ENCODE measurements at places on chromosomes 1 and 21.

- no peak for DNase-seq
Observed at GRCh38 chr1:175095978-175096607, 28.5 kb downstream of the TNN start.

GRCh38 chr1:189141056-189141455 is 1336.6 kb downstream of the BRINP3 start:
- DNase-seq = no peak

DNA sequence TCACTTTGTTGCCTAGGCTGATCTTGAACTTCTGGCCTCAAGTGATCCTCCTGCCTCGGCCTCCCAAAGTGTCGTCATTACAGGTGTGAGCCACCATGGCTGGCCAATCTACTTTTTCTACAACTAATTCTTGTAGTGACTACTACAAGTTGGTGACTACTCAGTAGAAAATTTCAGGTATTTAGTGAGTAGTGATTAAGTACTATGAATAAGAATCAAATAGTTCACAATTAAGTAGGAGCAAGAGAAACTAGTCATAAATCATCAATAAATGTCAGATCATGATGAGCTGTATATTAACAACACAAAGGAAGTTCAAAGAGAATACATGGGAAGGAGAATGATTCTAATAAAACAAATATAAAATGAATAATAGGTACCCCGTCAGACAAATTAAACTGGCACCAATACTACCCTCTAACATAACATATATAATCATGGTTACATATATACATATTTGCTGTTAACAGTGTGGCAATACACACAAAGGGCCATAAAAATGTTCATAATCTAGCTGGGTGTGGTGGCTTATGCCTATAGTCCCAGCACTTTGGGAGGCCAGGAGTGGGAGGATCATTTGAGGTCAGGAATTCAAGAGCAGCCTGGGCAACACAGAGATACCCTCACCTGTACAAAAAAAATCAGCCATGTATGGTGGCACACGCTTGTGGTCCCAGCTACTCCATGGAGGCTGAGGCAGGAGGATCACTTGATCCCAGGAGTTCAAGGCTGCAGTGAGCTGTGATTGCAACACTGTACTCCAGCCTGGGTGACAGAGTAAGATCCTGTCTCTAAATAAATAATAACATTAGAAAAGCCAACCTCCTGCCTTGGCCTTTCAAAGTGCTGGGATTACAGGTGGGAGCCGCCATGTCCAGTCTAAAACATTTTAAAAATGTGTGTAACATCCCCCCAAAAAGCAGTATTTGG is 19.1 kb downstream of the YY1AP1 start:
- no peak for DNase-seq

GRCh38 chr1:244383278-244383884 is 68.3 kb downstream of the ADSS2 start:
- no peak for DNase-seq

DNA sequence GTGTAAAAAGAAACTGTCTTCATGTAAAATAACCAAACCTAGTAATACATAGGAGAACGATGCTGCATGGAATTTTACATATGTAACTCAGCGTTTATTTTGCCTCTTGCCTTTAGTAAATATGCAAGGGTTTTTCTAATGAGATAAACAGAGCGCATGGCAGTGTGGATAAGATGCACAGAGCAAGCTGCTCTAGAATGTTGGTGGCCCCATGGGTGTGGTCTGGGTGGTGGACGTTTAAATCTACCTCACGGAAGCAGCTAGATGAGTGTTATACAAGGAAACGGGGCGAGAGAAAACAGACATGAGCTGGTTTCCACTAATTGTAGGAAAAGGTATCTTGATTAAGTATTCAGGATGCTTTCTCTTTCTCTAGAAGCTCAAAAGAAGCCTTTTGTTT is 205.9 kb downstream of the DSCAM start:
- DNase-seq = no peak

DNA sequence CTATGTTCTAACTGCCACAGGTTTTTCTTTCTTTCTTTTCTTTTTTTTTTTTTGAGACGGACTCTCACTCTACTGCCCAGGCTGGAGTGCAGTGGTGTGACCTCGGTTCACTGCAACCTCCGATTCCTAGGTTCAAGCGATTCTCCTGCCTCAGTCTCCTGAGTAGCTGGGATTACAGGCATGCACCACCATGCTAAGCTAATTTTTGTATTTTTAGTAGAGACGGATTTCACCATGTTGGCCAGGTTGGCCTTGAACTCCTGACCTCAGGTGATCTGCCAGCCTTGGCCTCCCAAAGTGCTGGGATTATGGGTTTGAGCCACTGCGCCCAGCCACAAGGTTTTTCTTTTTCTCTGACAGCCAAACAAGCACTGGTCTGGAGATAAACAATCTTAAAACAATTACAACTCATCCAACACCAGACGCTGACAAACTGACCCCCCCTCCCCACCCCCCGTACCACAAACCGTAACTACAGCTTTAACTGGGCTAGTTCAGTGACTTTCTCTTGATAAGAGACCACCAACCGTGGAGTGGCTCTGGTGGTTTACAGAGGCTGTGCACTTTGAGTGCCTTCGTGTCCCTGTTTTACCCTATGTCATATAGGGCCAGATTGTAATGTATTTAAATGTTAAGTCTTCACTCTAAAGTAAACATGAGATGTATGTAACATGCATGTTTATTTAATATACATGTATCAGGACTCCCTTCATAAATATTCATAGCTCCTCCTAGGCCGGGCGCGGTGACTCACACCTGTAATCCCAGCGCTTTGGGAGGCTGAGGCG is 19.5 kb upstream of the PUM1 start:
- no peak for DNase-seq

- no peak for DNase-seq
Observed at GRCh38 chr1:157289424-157290105, 151.4 kb upstream of the ETV3 start.

DNA sequence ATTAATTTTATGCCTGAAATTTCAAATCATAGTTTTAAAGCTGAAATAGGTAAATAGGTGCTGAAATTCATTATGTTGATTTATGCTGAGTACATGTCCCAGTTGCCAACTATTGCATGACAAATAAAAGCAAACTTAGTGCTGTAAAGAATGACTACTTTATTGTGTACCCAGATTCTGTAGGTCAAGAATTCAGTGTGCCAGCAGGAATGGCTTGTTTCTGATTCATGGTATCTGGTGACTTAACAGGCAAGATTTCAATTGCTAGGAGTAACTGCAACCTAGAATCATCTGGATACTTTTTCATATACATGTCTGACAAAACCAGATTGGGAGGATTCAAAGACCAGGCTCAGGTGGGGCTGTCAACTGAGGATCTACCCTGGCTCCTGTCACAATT is 678.4 kb upstream of the ADAMTS5 start:
- no peak for DNase-seq

- DNase-seq = no peak
Observed at GRCh38 chr1:173020138-173020750, 30.5 kb downstream of the TNFSF18 start.

DNA sequence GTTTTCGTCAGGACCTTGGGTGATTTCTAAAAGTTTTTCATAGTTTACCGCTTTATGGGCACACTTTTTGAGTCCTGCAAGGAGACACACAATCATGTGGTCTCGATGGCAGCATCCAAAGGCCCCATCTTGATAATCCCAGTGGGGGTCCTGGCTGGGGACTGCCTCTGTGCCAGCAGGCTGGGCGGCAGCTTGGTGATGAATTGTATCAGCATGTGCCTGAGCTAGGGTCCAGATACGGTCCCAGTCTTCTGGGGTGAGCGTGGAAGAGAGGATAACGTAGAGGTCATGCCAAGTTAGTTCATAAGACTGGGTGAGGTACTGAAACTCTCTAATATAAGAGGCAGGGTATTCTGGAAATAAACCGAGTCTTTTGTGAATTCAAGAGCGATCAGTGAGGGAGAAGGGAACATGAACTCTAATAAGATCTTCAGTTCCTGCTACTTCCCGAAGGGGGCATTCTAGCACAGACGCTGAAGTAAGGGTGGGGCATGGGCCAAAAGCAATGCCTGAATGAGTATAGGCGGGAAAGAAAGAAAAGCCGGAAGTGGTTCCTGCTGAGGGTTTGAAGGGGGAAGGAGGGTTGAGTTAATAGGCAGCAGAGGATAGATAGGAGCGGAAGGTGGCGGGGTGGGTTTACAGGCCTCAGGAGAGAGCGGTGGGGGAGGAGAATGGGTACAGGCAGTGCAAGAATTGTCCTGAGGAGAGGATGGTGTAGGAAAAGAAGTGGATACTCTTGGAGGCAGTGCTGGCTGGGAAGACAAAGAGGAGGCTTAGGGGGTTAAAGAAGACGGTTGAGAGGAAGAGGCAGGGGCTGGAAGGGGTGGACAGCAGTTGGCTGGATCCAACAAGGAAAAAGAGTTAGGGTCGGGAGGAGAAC is 1.6 kb downstream of the ERVH48-1 start:
- DNase-seq = peak; percentile 95

DNA sequence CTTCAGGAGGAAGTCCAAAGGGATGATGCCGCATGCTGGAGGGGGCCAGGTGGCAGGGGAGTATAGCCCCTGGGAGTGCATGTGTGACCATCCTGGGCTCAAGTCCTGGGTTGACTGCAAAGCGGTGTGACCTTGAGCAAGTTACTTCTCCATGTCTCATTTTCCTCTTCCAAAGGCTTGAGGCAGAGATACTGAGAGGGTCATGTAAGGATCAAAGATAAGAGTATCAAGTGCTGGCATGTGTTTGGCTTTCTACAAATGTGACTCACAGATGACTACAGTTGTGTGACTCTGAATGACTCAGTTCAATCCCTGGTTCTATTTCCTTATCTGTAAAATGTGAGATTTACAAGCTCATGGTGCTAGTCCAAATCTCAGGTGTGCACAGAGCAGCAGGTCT is 26.1 kb downstream of the PROK1 start:
- no peak for DNase-seq

DNA sequence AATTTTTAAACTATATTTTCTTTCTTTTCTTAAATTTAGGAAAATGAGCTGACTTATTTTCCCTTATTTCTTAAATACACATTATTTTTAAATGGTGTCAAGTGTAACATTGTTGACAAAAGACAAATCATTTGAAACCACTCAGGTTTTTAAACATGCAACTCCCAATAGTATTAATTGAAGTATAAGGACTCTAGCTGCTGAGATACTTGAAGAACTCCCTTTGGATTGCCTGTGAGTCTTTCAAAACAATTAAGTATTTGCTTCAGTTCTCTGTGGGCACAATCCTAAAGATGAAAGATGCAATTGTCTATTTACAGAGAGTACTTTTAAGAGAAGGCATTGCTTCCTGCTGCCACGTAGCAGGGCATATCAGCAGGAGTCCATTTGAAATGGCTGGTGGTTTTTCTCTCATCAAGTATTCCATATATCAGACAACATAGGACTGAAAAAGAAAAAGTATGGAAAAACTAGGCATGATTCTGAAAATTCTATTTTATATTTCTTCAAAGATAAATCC is 373.4 kb downstream of the NEGR1 start:
- no peak for DNase-seq

- no peak for DNase-seq
Observed at GRCh38 chr1:25875154-25875855, at the start of gene PAQR7. TSS of gene PAQR7 (minus strand) at chr1:25875708. CDS start at chr1:25863839, 11,869 bp downstream.

DNA sequence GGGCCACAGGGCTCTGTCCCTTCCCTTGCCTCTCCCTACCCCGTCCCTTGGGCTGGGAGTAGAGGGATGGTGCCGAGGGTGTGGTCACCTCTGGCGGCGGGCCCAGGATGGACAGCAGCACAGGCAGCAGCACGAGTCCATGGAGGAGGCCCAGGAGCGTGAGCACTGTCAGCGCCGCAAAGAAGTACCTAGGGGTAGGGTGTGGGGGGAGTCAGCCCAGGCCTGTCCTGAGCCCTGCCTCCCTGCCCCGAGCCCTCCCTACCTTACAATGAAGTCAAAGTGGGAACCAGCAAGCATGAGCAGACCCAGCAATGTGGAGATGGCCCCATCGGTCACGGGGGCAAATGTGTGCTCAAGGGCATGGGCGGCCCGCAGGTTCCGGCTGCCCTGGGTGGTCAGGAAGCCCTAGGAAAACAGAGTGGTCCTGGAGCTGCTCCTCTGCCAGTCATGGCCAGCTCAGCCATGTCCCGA is 14.7 kb downstream of the BTBD19 start:
- DNase-seq = no peak

DNA sequence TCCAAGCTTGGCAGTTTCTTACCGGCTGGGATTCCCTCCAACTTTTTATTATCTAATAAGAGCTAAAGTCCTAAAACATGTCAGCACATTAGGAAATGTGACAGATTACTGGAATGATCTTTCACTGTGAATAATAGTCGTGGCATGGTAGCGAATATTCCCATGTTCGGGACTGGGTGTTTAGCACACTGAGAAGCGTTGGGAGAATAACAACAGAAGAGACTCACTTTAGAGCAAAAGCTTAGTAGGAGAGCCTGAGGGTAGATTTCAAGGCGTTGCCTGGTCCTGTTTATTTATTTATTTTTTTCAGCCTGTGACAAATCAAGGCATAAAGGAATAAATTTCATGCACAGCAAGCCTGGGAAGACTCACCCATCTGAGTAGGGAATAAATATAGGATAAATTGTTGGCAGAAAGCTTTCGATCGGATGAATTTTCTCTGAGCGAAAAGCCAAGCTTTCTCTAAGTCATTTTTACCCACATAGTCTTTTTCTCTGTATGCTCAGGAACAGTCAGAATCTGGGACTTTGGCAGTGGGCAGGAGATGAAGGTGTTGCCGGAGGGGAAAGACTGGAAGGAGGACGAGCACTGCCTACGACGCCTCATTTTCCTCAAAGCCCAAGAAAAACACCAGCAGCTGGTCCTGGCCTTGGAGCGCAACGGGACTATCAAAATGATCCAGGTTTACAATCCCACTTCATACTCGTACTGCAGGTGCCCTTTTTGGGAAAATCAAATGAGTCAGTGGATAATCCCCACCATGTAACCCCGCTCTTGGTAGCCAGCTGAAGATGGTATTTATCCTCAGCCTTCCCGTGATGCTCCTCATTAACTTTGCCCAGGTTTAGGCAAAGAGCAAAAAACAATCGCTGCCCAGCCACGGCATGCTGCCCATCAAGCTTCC is 97.2 kb downstream of the WDR64 start:
- no peak for DNase-seq

GRCh38 chr1:230326971-230327891 is 98.9 kb downstream of the PGBD5 start:
- no peak for DNase-seq

DNA sequence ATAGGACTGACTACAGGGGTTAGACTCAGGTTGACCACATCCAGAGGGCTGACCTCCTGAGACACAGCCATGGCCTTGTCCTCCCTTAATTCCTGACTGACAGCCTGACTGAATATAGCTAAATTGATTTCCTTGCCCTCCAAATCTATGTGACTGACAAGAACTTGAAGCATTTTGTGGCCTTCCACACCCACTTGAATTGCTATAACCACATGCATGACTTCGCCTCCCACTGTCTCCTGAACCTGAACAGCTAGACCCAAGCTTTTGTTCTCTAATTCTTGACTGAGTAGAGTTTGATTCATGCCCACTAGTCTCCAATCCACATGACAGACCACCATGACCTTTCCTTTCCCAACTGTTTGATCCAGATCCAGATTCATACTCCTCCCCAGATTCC is 3.1 kb downstream of the FLG2 start:
- no peak for DNase-seq

DNA sequence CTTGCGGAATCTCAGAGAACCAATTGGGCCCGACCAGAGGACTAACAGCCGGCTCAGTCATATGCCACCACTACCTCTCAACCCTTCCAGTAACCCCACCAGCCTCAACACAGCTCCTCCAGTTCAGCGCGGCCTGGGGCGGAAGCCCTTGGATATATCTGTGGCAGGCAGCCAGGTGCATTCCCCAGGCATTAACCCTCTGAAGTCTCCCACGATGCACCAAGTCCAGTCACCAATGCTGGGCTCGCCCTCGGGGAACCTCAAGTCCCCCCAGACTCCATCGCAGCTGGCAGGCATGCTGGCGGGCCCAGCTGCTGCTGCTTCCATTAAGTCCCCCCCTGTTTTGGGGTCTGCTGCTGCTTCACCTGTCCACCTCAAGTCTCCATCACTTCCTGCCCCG is 49.8 kb downstream of the ACP6 start:
- DNase-seq = no peak

All from iPS DF 6.9 (cell line).